T-helper 1 cell treated with Interleukin-12 subunit alpha and Interleukin-12 subunit beta and Interleukin-4 antibody, amounts not matched to agents 30 ng/mL and 1 ng/mL, for 36 hours (primary cell): ENCODE measurements at places on chromosomes 13 and 19. TPM values are rescaled to one million over a fixed set of nuclear protein-coding genes. Genes with fewer than 3 reads are reported as not detected.

FCER2 gene
- total RNA-seq, result not detected in 2 replicates

TMEM59L gene
- total RNA-seq, result 0.15 TPM in 1 of 2 replicates, not detected in the other

PRR12 gene
- total RNA-seq, result 41.8 and 42.2 TPM in 2 replicates

PEAK3 gene
- 1.2 TPM in 2 replicates for total RNA-seq

TTYH1 gene
- total RNA-seq, result 2.2 and 2.4 TPM in 2 replicates

FOSB gene
- total RNA-seq, result 5.5 and 6.4 TPM in 2 replicates

ABCA7 gene
- 63.6 and 71.7 TPM in 2 replicates for total RNA-seq

ATP7B gene
- 0.34 and 1.0 TPM in 2 replicates for total RNA-seq

ZNF296 gene
- 1.8 and 2.3 TPM in 2 replicates for total RNA-seq

TEX101 gene
- total RNA-seq, result not detected in 2 replicates

ICAM4 gene
- total RNA-seq, result 1.2 and 1.3 TPM in 2 replicates

ZNF470 gene
- 2.0 and 2.4 TPM in 2 replicates for total RNA-seq

SLC10A2 gene
- not detected in 2 replicates for total RNA-seq

ZNF506 gene
- 17.2 and 22.5 TPM in 2 replicates for total RNA-seq

VSTM1 gene
- total RNA-seq, result not detected in 2 replicates

LILRB4 gene
- 0.22 TPM in 1 of 2 replicates, not detected in the other for total RNA-seq

SPACA4 gene
- total RNA-seq, result not detected in 2 replicates

KRTDAP gene
- total RNA-seq, result not detected in 2 replicates

GPC6 gene
- not detected in 2 replicates for total RNA-seq

ILF3 gene
- 387 and 396 TPM in 2 replicates for total RNA-seq

C3 gene
- total RNA-seq, result 8.3 and 8.9 TPM in 2 replicates
